WTC11 (cell line): ENCODE measurements at places on chromosomes 4 and X. TPM values are rescaled to one million over a fixed set of nuclear protein-coding genes. Genes with fewer than 3 reads are reported as not detected.

The HCCS gene
- 25.6 to 28.0 TPM (median 26.1 TPM) in 3 replicates for total RNA-seq

The GPRASP1 gene
- 2.0 to 2.6 TPM (median 2.2 TPM) in 3 replicates for total RNA-seq

The UGT2B15 gene
- 0.22 to 0.25 TPM (median 0.25 TPM) in 3 replicates for total RNA-seq

The TRIM75 gene
- total RNA-seq = not detected in 3 replicates

The EDNRA gene
- total RNA-seq = 2.1 to 2.5 TPM (median 2.3 TPM) in 3 replicates

The DMRTC1 gene
- total RNA-seq = 0.14 TPM in 2 of 3 replicates, not detected in the other

The SOWAHD gene
- 3.6 to 5.0 TPM (median 4.3 TPM) in 3 replicates for total RNA-seq

The ENPP6 gene
- total RNA-seq = 0.09 to 0.27 TPM (median 0.09 TPM) in 3 replicates

The ETDA gene
- not detected in 3 replicates for total RNA-seq

The ZCCHC4 gene
- total RNA-seq = 12.4 to 13.6 TPM (median 13.3 TPM) in 3 replicates

The CT45A3 gene
- not detected in 3 replicates for total RNA-seq

- H3K27me3 ChIP-seq = no peaks in the 10 kb centered on the region
- H3K36me3 ChIP-seq = no peaks in the 10 kb centered on the region
- H3K4me3 ChIP-seq = no peak overlapping the region
- H3K4me1 ChIP-seq = peaks cover 24% of the 10 kb centered on the region
- no peak overlapping the region; the same call in 1 of the 2 replicates for H3K27ac ChIP-seq
These were observed 9.5 kb downstream of the PARM1 start for GRCh38 chr4:74942251-74942917.

GRCh38 chrX:121405826-121406225 is 358.4 kb downstream of the GLUD2 start:
- H3K27me3 ChIP-seq = no peaks in the 10 kb centered on the region
- no peaks in the 10 kb centered on the region for H3K36me3 ChIP-seq
- H3K27ac ChIP-seq = no peak overlapping the region
- H3K4me1 ChIP-seq = peaks cover 17% of the 10 kb centered on the region

GRCh38 chr4:68904786-68905185 is 46.8 kb downstream of the UGT2A3 start:
- H3K4me3 ChIP-seq = peak overlapping the region; percentile 71
- H3K4me1 ChIP-seq = peaks cover 55% of the 10 kb centered on the region
- H3K27me3 ChIP-seq = no peaks in the 10 kb centered on the region
- H3K27ac ChIP-seq = peak overlapping the region; percentile 100
- peak; percentile 17 for DNase-seq

- no peak overlapping the region for H3K27ac ChIP-seq
- no peaks in the 10 kb centered on the region for H3K27me3 ChIP-seq
- no peaks in the 10 kb centered on the region for H3K4me1 ChIP-seq
- no peak for DNase-seq
- peaks cover 71% of the 10 kb centered on the region for H3K36me3 ChIP-seq
These were observed 27.4 kb downstream of the CENPU start for GRCh38 chr4:184706453-184706852.

DNA sequence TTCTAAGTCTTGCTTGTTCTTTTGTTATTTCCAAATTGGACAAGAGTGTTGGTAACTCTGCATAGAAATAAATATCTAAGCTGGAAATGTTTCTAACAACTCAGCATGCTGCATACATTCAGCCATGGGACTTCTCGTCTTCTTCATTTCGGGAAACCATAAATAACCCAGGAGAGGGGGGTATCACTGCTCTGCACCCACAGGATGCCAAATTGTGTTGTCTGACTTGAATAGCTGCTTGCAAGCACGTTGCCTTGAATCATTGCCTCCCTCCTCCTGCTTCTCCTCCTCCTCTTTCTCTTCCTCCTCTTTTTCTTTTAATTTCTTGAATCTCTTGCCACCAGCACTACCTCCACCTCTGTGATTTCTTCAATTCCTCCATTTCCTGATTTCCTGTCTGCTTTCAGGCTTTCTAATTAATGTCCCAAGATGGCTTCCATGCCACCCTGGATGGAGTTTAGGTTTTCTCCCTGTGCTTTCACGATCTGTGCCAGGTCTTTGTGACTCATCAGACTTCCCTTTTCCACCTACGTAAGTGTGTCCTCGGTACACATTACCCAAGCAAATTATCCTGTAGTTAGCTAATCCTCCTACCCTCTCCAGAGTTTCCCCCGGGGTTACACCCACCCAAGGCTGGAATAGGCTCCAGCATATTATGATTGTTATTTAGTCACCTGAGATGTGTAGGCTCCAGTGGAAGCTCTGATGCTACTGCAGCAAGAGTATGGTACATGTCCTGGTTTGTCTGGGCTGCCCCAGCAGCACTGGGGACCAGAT is 122.6 kb upstream of the VCX3B start:
- H3K27me3 ChIP-seq = no peaks in the 10 kb centered on the region
- no peak for DNase-seq
- H3K36me3 ChIP-seq = no peaks in the 10 kb centered on the region
- H3K4me1 ChIP-seq = no peaks in the 10 kb centered on the region
- no peak overlapping the region for H3K27ac ChIP-seq

DNA sequence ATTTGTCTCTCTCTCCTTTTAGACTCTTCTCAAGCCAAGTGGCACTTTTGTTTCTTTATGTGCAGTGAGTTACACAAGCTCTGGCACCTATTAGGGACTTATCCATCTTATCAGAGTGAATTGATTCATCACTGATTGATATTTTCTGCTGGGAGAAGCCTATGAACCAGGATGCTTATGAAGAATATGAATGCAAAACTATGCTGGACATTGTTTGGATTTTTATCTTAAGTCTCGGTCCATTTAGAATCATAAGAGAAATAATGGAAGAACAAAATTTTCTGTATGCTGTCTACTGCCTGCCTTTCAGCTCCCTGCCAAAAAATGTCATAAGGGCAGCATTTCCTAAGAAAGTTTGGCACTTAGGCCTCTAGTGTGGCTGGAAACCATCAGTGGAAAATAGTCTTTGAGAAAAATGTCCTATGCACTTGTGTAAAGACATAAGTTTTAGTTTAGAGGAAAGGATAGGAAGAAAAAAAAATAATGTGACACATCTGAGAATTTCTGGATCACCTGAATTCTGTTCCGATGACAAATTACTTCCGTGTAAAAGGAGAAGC is 365.7 kb upstream of the MAD2L1 start:
- no peak overlapping the region for H3K27ac ChIP-seq
- H3K4me3 ChIP-seq = no peak overlapping the region

- peaks cover 5% of the 10 kb centered on the region for H3K27me3 ChIP-seq
- H3K4me1 ChIP-seq = peaks cover 31% of the 10 kb centered on the region
- DNase-seq = no peak
- H3K36me3 ChIP-seq = no peaks in the 10 kb centered on the region
- H3K27ac ChIP-seq = no peak overlapping the region
These were observed 772 bp upstream of the SLC49A3 start for GRCh38 chr4:689723-690122.

DNA sequence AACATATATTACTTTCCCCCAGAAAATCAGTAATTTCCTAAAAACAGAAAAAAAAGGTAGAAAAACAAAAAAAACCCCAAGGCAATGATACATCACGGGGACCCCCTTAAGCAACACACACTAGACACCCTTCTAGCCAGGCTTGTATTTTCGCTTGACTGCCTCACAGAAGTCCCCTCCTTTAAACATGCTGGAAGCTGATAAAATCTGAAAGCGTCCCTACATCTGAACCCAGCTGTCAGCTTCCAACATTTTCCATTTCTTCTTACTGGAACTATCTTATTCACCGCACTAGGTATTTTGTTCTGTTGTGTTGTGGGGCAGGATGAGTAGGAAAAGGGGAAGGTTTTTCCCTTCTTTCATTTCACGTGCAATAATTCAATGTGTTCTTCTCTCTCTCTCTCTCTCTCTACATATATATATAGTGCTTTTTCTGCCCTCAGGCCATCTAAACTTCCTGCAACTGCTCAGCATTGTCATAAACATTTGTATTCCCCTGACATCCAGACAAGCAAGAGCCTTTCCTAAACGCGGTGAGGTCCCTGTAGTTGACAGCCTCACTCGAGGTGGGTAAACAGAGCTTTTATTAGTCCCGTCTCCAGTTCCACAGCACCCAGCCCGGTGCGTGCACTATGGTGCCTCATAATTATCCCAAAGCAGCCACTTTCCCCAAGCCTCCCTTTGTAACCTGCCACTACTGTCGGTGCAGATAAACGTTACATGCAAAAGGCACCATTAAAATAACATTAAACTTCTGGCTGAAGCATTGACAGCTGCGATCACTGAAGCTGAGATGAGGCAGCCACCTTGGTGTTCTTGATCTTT is 82.5 kb downstream of the GATB start:
- no peak overlapping the region for H3K27ac ChIP-seq
- peaks cover 22% of the 10 kb centered on the region for H3K4me1 ChIP-seq
- H3K36me3 ChIP-seq = peaks cover 3% of the 10 kb centered on the region; the same call in 1 of the 2 replicates

- H3K36me3 ChIP-seq = peaks cover 8% of the 10 kb centered on the region; the same call in 1 of the 2 replicates
- 0 out of 2 replicates have a peak overlapping the region, but pooled peaks have one; percentile 43 for H3K27ac ChIP-seq
- H3K4me3 ChIP-seq = peak overlapping the region; percentile 70
- H3K4me1 ChIP-seq = peaks cover 14% of the 10 kb centered on the region
These were observed 6.6 kb downstream of the TIMM17B start for GRCh38 chrX:48890934-48891401.

GRCh38 chrX:24515447-24515846 is 50.4 kb downstream of the PDK3 start:
- no peak overlapping the region for H3K4me3 ChIP-seq
- no peaks in the 10 kb centered on the region for H3K27me3 ChIP-seq
- H3K4me1 ChIP-seq = peaks cover 4% of the 10 kb centered on the region; the same call in 1 of the 2 replicates
- H3K36me3 ChIP-seq = peaks cover 2% of the 10 kb centered on the region; the same call in 1 of the 2 replicates

GRCh38 chr4:151263455-151263854 is 13.5 kb upstream of the PRSS48 start:
- H3K4me3 ChIP-seq = no peak overlapping the region
- no peaks in the 10 kb centered on the region for H3K4me1 ChIP-seq
- DNase-seq = no peak
- peaks cover 5% of the 10 kb centered on the region for H3K36me3 ChIP-seq
- H3K27me3 ChIP-seq = no peaks in the 10 kb centered on the region
- no peak overlapping the region for H3K27ac ChIP-seq

GRCh38 chr4:108099838-108100237 is 68.9 kb downstream of the LEF1 start:
- no peak overlapping the region for H3K4me3 ChIP-seq
- no peaks in the 10 kb centered on the region for H3K36me3 ChIP-seq
- no peak for DNase-seq
- H3K27me3 ChIP-seq = no peaks in the 10 kb centered on the region; the same call in 1 of the 2 replicates

DNA sequence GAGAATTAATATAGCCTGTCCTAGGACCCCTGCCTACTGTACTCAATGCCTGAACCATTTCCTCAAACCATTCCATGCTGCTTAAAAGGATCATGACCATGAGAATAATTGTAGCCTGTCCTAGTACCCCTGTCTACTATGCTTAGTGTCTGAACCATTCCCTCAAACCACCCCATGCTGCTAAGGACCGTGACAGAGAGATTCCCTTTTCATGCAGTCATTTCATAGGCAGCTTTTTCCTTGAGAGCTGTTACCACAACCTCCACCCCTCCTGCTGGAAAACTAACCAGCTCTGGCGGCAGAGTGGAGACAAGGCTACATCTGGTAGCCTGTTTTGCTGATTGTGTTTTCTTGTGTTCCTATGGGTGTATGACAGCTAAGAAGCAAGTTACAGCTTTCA is 174.9 kb upstream of the SMARCAD1 start:
- no peaks in the 10 kb centered on the region for H3K36me3 ChIP-seq
- no peak overlapping the region for H3K27ac ChIP-seq
- peak; percentile 20 for DNase-seq
- no peaks in the 10 kb centered on the region for H3K27me3 ChIP-seq

GRCh38 chr4:25160714-25161592 is 704 bp upstream of the SEPSECS start:
- peaks cover 25% of the 10 kb centered on the region for H3K4me1 ChIP-seq
- H3K36me3 ChIP-seq = no peaks in the 10 kb centered on the region
- H3K4me3 ChIP-seq = peak overlapping the region; percentile 88
- no peak for DNase-seq
- no peaks in the 10 kb centered on the region for H3K27me3 ChIP-seq

- H3K4me3 ChIP-seq = peak overlapping the region; percentile 38; the same call in 1 of the 2 replicates
- DNase-seq = no peak
- H3K27me3 ChIP-seq = no peaks in the 10 kb centered on the region
These were observed 1.9 kb downstream of the SEC24D start for GRCh38 chr4:118834070-118834469.

GRCh38 chrX:73851014-73852009 is 288.3 kb downstream of the CHIC1 start:
- H3K4me1 ChIP-seq = peaks cover 38% of the 10 kb centered on the region
- H3K4me3 ChIP-seq = no peak overlapping the region
- no peak overlapping the region for H3K27ac ChIP-seq

GRCh38 chrX:21657318-21658151 is 595 bp downstream of the KLHL34 start:
- H3K4me3 ChIP-seq = peak overlapping the region; percentile 58
- peak; percentile 11 for DNase-seq
- no peaks in the 10 kb centered on the region for H3K36me3 ChIP-seq
- H3K27me3 ChIP-seq = peaks cover 3% of the 10 kb centered on the region; the same call in 1 of the 2 replicates

GRCh38 chrX:56947699-56948098 is 47.6 kb downstream of the SPIN3 start:
- no peak overlapping the region for H3K27ac ChIP-seq
- H3K27me3 ChIP-seq = peaks cover 26% of the 10 kb centered on the region
- H3K4me1 ChIP-seq = no peaks in the 10 kb centered on the region
- H3K36me3 ChIP-seq = peaks cover 21% of the 10 kb centered on the region

DNA sequence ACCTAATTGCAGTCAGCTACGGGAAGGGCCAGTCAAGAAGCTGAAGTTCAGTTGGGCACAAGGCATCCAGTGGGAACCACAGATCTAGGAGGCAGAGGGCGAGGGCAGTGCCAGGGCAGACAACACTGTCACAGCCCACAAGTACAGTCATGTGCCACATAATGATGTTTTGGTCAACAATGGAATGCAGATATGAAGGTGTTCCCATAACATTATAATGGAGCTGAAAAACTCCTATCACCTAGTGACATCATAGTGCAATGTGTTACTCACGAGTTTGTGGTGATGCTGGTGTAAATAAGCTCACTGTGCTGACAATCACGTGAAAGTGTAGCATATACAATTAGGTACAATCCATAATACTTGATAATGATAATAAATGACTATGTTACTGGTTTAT is 4.5 kb upstream of the TMEM255A start:
- no peak overlapping the region for H3K4me3 ChIP-seq
- no peak for DNase-seq
- H3K27me3 ChIP-seq = peaks cover 47% of the 10 kb centered on the region
- H3K27ac ChIP-seq = no peak overlapping the region
- no peaks in the 10 kb centered on the region for H3K36me3 ChIP-seq
- H3K4me1 ChIP-seq = 0 out of 2 replicates have a peak, but pooled peaks cover 8% of the 10 kb centered on the region

GRCh38 chrX:23765449-23765848 is 17.5 kb upstream of the SAT1 start:
- H3K4me3 ChIP-seq = no peak overlapping the region
- no peak for DNase-seq
- no peak overlapping the region for H3K27ac ChIP-seq
- H3K4me1 ChIP-seq = peaks cover 15% of the 10 kb centered on the region
- H3K36me3 ChIP-seq = no peaks in the 10 kb centered on the region

- no peak for DNase-seq
- 0 out of 2 replicates have a peak, but pooled peaks cover 5% of the 10 kb centered on the region for H3K36me3 ChIP-seq
- peak overlapping the region; percentile 49; the same call in 1 of the 2 replicates for H3K27ac ChIP-seq
- peaks cover 38% of the 10 kb centered on the region for H3K4me1 ChIP-seq
- peak overlapping the region; percentile 94 for H3K4me3 ChIP-seq
- H3K27me3 ChIP-seq = no peaks in the 10 kb centered on the region
These were observed 559 bp downstream of the SLC9A7 start for GRCh38 chrX:46758163-46758955.
